ENCODE measurements at places on chromosomes 16 and 17. TPM values are rescaled to one million over a fixed set of nuclear protein-coding genes. Genes with fewer than 3 reads are reported as not detected.

Gene CDRT15L2
- total RNA-seq = not detected

Gene GAS2L2
- not detected for total RNA-seq

Gene CNGB1
- total RNA-seq = not detected

Gene TMEM235
- total RNA-seq = not detected

Gene KRT20
- total RNA-seq = not detected

Gene ACSF2
- total RNA-seq = 42.1 TPM

Gene KRTAP2-3
- not detected for total RNA-seq

All from activated naive CD8-positive, alpha-beta T cell treated with anti-CD3 and anti-CD28 coated beads, Interleukin-2, amount 10 ng/mL, durations not matched to agents 7 days and 5 days (primary cell).